Fibroblast of skin of back (primary cell): ENCODE measurements at places on chromosomes 11 and 22.

DNA sequence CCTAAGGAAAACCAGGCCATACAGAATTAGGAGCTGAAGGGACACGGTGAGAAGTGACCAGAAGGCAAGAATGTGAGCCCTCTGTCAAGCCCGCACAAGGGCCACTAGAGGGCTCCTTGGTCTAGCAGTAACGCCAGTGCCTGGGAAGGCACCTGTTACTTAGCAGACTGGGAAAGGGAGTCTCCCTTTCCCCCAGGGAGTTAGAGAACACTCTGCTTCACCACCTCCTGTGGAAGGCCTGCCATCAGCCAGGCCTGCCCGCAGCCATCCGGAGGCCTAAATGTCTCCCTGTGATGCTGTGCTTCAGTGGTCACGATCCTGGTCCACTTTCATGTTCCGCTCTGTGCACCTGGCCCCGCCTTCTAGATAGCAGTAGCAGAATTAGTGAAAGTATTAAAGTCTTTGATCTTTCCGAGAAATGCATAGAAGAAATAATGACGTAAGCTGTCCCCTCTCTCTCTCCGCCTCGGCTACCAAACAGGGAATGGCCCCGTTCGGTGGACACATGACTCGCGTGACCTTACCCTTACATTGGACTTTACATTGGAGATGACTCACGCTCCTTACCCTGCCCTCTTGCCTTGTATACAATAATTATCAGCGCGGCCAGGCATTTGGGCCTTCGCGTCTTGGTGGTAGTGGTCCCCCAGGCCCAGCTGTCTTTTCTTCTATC lies 10.7 kb upstream of the GSTP1 start:
- DNase-seq: peak; percentile 50

- DNase-seq: no peak
Measured at GRCh38 chr11:122637541-122637940, 18.0 kb upstream of the UBASH3B start.

DNA sequence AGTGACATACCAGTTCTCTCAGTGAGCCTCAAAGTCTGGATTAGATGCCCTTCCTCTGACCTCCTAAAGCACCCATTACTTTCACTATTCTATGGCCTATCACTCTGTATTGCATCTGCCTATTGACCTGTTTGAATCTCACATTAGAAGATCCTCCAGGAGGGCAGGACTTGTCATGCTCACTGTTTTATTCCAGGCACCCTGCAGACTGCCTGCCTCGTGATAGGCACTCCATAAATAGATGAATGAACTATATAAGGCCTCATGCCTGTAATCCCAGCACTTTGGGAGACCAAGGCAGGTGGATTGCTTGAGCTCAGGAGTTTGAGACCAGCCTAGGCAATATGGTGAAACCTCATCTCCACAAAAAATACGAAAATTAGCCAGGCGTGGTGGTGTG lies 160.1 kb upstream of the CADM1 start:
- no peak for DNase-seq

- no peak for DNase-seq
Measured at GRCh38 chr22:19770349-19771220, 10.0 kb downstream of the TBX1 start.

- DNase-seq: no peak
Measured at GRCh38 chr11:35812828-35813227, 131.0 kb upstream of the LDLRAD3 start.

DNA sequence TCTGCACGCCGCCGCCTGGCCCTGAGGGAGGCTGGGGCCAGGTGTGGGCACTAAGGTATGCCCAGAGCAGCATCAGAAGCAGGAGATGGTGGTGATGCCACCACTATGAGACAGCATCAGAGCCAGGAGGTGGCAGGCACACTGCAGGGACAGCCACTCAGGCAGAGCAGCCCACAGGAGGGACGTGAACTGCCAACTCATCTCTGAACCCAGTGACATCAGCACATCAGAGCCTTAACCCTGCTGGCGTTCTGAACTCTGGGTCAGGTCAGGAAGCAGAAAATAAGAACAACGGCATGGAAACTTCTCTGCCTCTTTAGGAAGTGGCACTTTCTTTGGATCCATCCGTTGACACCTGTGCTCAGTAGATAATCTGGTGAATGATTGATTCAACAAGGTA lies 14.7 kb upstream of the IFT27 start:
- no peak for DNase-seq

GRCh38 chr22:45602004-45602733 lies 69.5 kb upstream of the ATXN10 start:
- DNase-seq: no peak

DNA sequence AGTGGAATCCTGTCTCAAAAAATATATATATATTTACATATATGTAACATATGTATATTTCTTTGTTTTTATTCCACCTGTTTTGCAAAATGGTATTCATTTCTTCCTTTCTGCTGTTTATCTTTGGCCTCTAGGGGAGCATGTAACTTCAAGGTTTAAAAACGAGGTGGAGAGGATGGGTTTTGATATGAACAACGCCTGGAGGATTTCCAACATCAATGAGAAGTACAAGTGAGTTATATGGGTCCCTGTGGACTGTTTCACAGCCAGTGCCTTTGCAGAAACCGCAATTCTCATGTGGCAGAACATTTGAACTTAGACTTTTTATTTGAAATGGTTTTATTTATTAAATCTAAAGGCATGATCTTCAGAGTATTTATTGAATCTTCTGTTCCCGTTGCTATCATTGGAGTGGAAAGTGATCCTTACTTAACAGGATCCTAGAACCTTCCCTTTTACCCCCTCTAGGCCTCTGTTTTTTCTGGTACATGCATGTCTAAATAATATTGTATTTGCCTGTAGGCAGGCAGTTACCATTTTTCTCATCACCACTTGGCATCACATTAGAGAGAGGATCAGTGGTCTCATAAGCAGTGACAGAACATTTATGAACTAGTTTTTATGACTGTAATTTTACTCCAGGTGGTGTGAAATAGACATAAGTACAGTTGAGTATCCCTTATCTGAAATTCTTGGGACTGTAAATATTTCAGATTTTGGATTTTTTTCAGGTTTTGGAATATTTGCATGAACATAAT lies 81.5 kb upstream of the HORMAD2 start:
- DNase-seq: peak; percentile 14

DNA sequence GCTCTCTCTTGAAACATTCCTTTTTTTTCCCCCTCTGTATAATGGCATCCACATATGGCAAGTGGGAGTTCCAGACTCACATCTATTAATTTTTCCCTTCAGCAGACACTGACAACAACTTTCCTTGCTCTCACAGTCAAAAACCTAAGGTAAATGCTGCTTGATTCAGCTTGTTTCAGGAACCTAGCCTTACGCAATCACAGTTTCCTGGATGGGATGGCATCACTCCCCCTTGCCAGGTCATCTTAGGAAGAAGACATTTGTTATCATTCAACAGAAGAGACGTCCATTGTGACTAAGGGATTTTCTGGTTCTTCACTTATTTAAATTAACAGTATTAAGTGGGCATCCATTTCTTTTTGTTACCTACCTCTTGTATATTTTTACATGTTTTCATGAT lies 112.0 kb upstream of the PDGFD start:
- no peak for DNase-seq

GRCh38 chr11:34509336-34509876 lies 4.2 kb downstream of the ELF5 start:
- DNase-seq: no peak

DNA sequence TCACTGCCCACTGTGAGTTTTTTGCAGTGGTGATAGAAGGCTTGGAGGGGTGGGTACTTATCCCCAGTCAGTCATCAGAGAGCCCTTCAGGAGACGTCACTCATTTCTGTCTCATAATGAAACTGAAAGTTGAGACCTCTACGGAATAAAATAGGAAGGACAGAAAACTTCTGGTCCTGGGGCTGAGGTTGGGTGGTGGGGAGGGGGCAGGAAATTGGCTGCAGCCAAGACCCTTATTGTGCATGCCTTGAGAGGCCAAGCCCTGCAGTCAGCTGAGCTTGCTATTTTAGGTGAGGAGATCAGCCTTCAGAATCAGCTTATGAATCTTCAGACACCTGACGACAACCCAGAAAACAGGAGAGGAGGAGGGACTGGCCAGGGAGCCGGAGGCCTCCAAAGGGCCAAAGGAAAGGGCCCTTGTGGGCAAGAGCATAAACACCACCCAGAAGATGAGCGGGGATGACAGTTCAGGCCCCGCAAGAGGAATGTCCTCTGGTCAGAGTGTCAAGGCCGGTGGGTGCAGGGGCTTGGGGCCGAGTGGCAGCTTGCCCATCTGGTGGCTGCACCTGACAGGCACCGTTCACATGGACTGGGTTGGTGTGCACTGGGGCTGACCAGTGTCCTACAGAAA lies 17.9 kb upstream of the ADA2 start:
- no peak for DNase-seq

GRCh38 chr11:108654994-108655631 lies 9.8 kb upstream of the DDX10 start:
- DNase-seq: peak; percentile 57

DNA sequence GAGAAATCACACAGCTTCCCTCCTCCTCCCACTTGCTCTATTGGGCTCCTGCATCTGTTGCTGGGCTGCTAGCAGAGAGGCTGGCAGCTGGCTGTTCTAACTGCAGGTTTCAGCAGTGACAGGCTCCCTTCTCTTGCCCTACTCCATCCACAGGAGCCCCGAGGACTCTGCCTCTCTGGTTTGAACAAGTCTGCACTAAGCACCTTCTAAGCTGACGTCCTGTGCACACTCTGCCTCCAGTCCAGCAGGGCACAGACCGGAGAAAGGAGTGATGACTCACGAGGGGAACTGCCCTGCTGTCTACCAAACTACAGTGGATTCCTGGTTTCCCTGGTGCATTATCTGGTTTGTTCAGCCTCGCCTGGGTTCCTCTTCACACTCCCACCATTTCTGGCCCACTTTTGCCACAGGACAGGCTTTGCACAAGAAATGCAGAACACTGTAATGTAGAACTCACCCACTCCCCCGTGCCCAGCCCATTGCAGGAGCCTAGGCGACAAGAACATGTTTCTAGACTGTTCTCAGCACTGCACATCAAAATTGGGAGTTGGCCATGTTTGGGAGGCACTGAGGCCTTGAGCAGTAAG lies 26.0 kb downstream of the IL10RA start:
- peak; percentile 5 for DNase-seq

GRCh38 chr22:47221840-47222615 lies 459.6 kb downstream of the TBC1D22A start:
- no peak for DNase-seq

DNA sequence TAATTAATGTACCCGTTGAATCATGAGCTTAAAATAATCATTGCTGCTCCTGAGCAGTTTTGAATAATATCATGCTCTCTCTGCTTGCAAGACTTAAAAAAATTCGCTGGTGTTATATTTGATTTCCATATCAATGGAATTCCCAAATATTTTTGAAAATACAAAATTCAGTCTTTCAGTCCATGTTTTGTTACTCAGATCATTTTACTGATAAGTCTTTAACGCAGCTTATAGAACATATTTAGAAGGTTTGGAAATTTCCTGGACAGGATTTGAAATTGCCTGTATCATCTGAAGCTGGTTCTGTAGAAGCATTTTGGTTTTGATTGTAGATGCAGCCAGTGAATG lies 1.9 kb downstream of the BMAL1 start:
- DNase-seq: no peak

- no peak for DNase-seq
Measured at GRCh38 chr22:19879992-19880785, 25.5 kb upstream of the GNB1L start.

DNA sequence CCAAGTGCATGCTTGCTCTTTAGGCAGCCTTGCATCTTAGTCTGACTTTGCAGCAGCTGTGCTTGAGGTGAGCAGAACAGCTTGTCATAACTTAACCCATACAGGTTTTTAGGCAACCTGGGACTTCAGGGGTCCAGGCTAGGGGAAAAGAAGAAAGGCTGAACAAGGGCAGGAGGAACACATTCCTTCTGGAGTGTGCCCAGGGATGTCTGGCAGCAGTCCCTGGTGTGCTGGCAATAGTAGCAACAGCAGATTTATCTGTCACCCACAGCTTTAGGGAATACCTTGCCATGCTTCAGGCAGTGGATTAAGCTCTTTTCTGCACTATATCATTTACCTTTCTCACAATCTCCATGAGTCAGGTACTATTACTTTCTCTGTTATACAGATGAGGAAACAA lies 513.0 kb downstream of the RAB38 start:
- no peak for DNase-seq

GRCh38 chr22:39664485-39665200 lies 94.1 kb downstream of the CACNA1I start:
- no peak for DNase-seq

DNA sequence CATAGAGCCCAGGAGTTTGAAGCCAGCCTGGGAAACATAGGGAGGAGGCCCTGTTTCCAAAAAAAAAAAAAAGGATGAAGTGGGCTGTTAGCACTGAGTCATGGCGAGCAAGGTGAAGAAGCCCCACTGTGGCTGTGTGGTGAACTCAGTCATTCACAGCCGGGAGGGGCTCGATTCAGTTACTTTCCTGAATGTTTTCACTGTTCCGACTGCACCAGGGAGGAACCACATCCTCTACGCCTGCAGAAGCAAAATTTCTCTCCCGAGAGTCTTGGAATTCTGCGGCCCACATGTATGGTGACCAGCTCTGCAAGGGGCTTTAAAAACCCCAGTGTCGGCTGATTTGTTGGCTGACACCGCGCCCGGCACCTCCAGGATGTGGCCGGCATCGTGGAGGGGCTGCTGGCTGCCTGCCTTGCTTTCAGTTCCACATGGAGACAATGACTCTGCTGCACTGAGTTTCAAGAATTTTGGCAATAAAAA lies 27.8 kb upstream of the GRAMD4 start:
- DNase-seq: peak; percentile 90

- no peak for DNase-seq
Measured at GRCh38 chr11:20011307-20011951, 148.8 kb downstream of the DBX1 start.

DNA sequence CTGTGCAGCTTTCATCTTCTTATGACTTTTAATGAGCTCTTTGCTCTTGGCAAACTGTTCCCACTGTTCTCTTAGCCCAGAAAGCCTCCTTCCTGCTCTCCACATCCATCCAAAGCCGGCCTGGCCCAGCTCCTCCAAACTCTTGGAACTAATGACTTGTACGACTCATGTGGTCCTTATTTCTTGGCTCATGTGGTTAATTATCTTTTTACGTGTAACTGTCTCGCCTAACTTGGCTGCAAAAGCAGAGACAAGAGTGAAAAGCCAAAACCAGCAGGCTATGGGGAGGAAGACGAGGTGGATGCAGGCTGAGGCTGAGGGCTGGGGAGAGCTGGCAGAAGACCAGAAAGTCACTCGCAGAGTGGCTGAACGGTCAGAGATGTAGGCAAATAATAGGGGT lies 5.5 kb downstream of the CSNK2A3 start:
- DNase-seq: no peak

GRCh38 chr22:19199479-19199878 lies 20.9 kb upstream of the SLC25A1 start:
- DNase-seq: no peak
